ENCODE measurements at places on chromosomes 3 and 15. TPM values are rescaled to one million over a fixed set of nuclear protein-coding genes. Genes with fewer than 3 reads are reported as not detected.

Gene AMT
- polyA plus RNA-seq: 3.1 TPM

Gene GBE1
- 10.0 TPM for polyA plus RNA-seq

DNA sequence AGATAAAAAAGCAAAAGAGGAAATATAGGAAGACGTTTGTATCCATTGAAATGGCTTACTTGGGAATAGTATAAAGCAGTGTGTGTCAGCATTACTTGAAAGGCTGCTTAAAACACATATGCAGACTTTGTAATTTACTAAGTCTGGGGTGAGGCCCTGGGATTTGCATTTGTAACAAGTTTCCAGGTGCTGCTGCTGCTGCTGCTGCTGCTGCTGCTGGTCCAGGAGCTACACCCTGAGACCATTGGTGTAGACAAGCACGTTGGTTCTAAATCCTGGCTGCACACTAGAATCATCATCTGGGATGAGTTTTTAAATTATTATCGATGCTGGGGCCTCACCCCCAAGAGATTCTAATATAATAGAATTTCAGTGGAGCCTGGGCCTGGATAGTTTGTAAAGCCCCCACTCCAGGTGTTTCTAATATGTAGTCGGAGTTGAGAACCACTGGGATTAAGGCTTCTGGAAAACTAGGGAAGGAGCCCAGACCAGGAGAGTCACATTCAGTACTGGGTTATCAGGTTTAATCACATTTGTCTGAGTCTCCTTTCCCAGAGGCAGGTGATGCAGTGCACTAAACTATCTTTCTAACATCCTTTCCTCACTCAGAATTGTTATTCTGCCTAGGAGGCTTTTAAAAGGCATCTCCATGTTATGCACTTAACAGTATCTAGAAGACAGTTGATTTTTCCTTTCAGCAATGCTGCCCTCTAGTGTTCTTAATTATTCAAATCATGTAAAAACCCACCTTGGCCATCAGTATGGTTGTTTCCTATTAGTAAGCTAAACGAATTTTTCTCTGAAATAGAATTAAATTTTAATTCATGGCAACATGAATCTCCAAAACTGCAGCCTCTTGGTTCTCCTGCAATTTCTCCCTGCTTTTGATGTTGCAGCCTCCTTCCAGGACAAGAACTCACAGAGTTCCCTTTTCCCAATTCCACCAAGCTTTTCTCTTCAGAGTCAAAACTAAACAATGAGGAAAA lies 45.4 kb downstream of the SSR3 start:
- peak; percentile 71 for DNase-seq

DNA sequence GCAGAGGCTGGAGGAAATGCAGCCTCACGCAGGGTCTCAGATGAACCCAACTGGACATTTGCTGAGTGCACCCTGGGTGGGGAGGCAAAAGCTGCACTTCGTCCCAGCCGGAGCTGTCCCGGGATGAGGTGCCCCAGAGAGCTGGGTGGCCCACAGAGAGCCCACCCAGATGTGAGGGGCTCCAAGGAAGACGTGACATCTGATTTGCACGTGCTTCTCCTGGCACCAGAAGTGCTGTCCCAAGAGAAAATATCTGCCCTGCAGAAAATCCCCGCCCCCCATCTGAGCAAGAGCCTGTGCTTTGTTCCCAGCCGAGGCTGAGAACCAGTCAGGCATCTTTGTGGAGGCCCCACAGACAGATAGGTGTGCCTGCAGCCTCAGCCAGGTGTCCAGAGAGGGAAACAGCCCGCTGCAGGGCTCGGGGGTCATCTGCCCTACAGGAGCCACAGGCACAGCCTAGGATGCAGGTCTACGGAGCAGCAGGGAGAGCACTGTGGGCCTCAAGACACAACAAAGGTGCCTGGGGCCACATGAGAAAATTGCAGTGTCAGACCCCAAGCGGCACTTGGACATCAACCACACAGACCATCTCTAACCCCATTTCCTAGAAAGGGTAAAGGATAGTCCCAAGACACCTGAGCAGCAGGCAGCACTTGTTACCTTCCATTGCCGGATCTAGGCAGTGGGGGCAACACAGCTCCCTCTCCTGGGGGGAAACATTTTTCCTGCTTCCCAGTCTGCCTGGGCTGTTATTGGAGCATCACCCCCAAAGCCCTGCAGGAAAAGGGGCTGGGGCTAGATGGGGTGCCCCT lies 5.8 kb downstream of the TMIE start:
- no peak for DNase-seq

GRCh38 chr3:183108001-183108449 lies 8.7 kb upstream of the MCCC1 start:
- DNase-seq: no peak

Gene PATL2
- polyA plus RNA-seq: 12.4 TPM

Gene PXK
- 16.3 TPM for polyA plus RNA-seq

GRCh38 chr3:183591881-183592521 lies 36.5 kb upstream of the KLHL6 start:
- no peak for DNase-seq
